Umbilical cord (tissue), 2 donors: ENCODE measurements at places on chromosomes 6 and 20.

- no peak for DNase-seq
Measured at GRCh38 chr20:35856866-35857265, 85.1 kb downstream of the PHF20 start.

- DNase-seq: no peak
Measured at GRCh38 chr6:9463311-9463710, 951.6 kb downstream of the TFAP2A start.

GRCh38 chr20:44050925-44051660, 135.9 kb downstream of the JPH2 start:
- DNase-seq: no peak

GRCh38 chr20:63580796-63581461, 6.9 kb upstream of the HELZ2 start:
- DNase-seq: peak; percentile 20

DNA sequence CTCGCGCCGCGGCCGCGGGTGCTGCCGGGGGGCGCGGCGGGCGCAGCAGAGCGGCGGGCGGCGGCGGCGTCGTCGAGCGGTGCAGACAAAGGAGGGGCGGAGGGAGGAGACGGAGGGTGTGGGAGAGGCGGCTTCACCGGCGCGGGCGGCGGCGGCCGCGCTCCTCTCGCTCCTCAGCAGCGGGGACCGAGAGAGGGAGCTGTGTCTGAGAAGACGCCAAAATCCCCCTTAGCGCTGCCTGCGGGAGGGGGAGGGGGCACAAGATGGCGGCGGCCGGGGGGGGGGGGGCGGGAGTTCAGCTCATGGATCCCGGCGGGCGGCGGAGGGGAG, 296 bp downstream of the ADNP start:
- DNase-seq: no peak

GRCh38 chr20:51019656-51020592, 3.0 kb downstream of the KCNG1 start:
- no peak for DNase-seq

- no peak for DNase-seq
Measured at GRCh38 chr20:12019715-12020114, 102.0 kb downstream of the BTBD3 start.

DNA sequence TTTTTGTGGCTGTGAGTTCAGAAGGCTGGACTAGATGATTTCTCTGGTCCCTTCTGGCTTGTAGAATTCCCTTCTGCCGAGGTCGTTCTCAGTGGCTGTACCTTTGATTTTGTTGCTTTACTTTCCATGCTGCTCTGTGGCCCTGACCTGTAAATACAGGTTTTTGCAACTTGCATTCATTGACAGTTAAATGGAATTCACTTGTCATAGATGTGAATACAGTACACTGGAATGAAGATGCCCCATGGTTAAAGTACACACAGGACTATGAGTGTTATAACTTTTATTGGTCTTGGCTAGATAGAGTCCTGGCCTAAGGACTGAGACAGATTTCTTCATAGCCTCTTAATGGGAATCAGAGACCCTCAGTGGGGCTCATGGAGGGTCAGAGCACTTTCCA, 12.9 kb upstream of the EFCAB8 start:
- DNase-seq: no peak

- DNase-seq: no peak
Measured at GRCh38 chr6:8446391-8446790, 11.0 kb upstream of the SLC35B3 start.

DNA sequence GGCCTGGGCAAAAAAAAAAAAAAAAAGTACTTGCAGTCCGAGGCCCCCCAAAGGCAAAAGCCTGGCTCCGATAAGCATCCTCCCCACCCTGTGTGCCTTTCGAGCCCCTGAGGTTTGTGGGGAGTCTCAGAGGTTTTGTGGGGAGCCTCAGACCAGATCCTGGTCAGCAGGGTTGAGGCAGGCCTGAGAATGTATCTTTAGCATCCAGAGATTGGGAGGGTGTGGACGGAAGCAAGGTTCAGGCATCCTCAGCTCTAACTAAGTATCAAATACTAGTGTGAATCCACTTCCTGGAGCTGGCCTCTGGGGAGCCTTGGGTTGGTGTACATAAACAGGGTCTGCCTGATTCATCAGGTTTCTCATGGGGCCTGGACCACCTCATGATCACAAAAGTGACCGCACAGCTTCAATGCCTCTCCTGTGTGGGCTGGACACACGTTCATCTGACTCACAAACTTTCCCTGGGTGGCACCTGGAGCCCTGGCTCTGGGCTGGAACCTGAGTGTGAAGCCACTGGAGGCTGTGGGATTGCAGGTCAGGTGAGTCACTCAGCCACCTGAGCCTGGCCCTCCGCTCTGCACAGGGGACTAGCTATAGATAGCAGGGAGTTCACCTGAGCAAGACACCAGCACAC, 24.4 kb downstream of the PCMTD2 start:
- no peak for DNase-seq

- DNase-seq: no peak
Measured at GRCh38 chr20:49063279-49063678, 17.2 kb downstream of the CSE1L start.

GRCh38 chr6:357261-357790, 34.2 kb upstream of the IRF4 start:
- DNase-seq: no peak

DNA sequence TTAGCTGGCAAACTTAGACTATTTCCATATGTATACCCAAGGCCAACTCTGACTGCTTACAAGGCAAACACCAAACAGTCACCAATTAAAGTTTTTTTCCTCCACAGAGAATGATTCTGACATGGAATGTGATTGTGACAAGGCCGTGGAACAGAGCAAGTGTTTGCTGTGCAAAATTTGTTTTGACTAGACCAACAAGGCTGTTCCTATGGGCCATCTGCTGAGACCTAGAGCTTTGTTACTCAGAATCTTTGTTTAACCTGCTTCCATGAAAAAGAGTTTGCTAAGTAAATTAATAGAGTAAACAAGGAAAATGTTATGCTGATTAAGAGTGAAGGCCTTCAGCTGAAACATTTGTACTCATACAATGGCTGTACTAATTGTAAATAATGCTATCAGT, 51.6 kb upstream of the IMPG1 start:
- no peak for DNase-seq

DNA sequence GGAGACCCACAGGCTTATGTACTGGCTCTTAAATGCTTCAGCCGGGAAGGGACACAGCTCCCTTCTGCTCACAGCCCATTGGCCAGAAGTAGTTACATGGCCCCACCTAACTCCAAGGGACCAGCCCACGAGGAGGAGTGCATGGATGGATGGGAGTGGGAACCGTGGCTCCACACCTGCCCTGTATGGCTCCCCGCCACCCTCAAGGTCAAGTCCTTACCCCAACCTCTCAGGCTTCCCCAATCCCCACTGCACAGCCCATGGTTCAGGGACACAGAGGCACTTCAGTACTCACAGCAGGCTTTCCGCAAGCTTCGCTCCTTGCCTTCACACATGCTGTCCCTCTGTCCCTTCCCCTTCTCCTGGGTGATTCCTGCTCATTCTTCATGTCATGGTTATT, 137.9 kb upstream of the KCNG1 start:
- DNase-seq: no peak

DNA sequence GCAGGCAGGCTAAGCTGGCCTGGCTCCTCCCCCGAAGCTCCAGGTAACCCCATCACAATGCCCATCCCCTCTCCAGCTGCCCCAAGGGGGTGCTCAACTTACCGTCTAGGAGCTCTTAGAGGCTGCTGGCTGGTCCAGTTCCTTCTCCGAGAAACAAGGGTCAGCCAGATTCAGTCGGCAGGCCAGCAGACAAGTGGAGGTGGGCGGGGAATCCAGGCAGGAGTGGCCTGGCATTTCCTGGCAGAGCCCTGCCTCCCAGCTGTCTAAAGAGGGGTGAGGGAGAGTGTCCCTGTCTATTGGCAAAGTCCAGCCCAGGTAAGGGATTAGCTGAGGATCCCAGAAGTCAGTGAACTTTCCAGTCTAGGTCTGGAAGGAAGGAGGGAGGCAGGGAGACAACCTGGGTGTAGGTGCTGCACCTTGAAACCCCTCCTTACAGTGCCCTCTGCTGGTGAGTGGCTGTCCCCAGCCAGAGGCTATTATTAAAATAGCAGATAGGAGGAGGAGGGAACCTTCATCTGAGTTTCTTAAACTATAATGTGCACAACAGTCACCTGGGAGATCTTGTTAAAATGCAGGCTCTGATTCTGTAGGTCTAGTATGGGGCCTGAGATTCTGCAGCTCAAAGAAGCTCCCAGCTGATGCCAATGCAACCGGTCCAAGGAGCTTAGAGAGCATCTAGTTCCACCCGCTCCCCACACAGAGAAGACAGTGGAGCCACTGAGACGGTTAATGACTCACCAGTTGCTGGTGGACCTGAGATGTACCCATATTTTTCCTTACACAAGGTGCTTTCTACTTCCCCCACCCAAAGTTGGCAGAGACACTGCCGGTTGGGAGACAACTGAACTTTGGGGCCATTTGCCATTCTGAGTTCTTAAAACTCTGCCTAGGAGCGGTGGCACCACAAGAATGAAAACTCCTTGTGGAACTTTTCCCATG, at the start of gene UNC5CL:
Gene UNC5CL, minus strand, starts transcription at position 162 of the 939 bp plus-strand sequence. CDS start 4,147 bp downstream, outside the sequence.
- no peak for DNase-seq

DNA sequence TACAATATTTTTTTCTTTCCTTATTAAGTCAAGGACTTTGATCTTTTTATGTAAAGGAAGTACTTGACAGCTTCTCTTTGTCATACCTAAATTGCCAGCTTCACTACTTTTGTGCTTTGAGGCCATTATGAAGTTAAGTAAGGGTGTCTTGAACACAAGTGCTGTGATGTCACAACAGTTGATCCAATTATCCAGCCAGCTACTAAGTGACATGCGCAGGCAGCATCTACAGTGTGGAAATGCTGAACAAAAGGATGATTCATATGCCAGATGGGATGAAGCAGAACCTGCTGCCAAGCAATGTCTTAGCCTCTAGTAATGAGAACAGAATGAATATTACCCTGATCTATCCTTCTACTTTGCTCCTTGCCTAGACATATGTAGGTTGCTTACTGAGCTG, 68.3 kb upstream of the TMEM244 start:
- no peak for DNase-seq

GRCh38 chr20:8454137-8454712, 322.2 kb downstream of the PLCB1 start:
- DNase-seq: peak; percentile 9

DNA sequence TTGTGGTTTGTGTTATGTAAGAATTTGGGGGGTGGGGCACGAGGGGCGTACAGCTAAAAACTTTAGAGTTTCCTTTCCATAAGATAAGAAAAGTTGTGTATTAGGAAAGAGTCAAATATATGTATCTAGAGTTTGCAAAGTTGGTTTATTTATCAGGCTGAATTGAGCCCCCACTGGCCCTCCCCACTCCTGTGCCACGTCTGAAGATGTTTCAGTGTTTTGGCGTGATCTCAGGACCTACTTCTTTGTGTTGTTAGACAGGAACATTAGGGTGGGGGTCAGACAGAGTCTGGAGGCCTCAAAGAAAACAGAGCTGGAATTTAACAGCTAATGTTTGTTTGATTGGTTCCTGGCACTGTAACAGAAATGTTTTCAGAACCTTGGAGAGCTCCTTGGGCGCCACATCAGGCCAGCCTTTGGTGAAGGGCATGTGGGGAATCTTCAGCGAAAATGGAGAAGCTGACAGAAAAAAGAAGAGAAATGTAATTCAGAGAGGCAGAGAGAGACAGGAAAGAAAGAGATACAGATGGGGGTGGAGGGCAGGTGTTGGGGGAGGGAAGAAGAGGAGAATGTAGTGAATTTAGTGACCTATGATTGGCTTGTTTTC, 674 bp downstream of the NRSN1 start:
- DNase-seq: peak; percentile 82

DNA sequence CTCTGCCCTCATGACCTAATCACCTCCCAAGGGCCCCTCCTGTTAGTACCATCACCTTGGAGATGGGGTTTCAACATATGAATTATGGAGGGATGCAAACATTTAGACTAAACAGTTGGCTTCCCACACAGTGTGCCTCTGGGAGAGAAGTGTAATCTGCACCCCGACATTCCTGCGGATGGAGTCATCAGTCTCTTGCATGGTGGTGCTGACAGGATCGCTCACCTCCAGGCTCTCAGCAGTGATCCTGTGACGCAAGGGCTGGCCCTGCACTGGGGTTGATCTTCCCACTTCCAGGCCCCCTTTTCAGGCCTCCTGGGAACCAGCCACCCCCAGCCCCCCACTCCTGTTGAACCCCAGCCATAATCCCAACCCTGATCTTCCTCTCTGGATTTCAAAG, 16.0 kb upstream of the PI16 start:
- DNase-seq: no peak

DNA sequence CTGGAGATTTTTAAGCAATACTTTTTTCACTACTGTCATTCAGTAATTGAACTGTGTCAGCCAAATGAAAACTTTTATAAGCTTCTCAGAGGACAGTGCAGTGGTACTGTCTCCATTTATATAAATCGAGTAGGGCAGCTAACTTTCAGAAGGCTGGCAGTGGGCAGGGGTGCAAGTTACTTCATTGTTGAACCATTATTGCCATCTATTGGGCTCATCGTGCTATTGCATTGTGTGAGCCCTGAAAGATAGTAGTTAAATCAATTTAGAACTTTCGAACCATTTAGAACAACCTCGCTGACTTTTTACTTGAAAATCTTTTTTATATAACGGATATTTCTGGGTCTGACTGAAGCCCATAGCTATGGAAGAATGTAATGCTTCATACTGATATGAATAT, 347.8 kb upstream of the PLCB4 start:
- DNase-seq: peak; percentile 65

GRCh38 chr6:167481307-167481926, 156.5 kb downstream of the TTLL2 start:
- no peak for DNase-seq

DNA sequence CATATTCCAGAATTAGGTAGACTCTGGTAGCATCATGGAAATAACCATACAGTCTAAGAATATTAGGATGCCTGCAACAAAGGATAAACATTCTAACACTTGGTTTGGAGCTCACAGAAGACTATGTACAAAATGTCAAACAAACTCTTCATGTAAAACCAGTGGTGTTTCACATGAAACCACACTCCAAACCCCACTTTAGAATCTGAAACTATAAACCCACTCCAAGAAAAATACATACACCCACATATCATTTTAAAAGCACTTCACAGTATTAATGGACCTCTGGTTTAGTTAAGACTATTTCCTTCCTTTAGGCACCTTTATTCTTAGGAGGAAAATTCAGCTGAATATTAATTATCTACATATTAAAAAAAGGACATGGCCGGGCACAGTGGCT, 10.5 kb downstream of the AURKA start:
- no peak for DNase-seq

- DNase-seq: no peak
Measured at GRCh38 chr6:9100869-9101580, 665.7 kb upstream of the SLC35B3 start.

DNA sequence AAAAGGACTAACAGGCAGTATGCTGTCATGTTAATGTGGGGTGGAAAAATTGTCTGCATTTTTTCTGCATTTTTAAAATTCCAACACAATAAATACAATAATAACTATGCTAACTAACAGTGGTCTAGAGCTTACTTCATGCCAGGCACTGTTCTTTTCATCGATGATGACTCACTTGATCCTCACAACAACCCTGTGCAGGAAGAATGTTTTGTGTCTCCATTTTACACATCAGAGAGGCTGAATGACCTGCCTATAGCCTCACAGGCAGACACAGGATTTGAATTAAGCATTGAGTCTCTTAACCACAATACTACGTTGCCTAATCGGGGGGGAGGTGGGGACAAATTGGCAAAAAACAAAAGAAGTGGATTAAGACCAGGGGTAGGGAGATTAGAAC, 26.9 kb upstream of the FANCE start:
- peak; percentile 31 for DNase-seq
